Activated T-helper 17 cell treated with anti-CD3 and anti-CD28 coated beads, Interleukin-2, amount 50 U/mL, for 72 hours (primary cell): ENCODE measurements at places on chromosomes 2 and 18. TPM values are rescaled to one million over a fixed set of nuclear protein-coding genes. Genes with fewer than 3 reads are reported as not detected.

GRCh38 chr18:50401888-50402287, 27.0 kb downstream of the SKA1 start:
- no peaks in the 10 kb centered on the region for H3K36me3 ChIP-seq
- H3K27me3 ChIP-seq, result peaks cover 41% of the 10 kb centered on the region
- ATAC-seq, result no peak
- H3K4me1 ChIP-seq, result no peaks in the 10 kb centered on the region

The PLEKHH2 gene
- 1.3 TPM for total RNA-seq

DNA sequence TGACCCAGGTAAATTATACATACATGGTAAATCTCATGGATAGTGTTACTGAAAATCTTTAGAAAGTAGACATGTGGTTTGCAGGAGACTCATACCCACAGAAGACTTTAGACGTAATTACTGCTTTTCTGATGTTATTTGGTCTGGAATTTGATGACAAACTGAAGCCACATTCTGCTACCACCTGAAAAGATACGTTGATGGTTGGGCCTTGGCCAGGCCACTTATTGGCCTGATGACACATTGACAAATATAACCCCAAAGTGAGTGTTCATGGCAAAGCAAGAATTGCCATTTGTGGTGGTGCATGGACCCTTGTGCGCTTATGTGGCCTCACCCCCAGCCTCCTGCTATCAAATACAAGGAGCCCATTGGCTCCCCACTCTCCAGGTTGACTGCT, 155.6 kb downstream of the METTL4 start:
- peaks cover 17% of the 10 kb centered on the region for H3K27me3 ChIP-seq
- ATAC-seq, result no peak
- H3K4me1 ChIP-seq, result no peaks in the 10 kb centered on the region
- no peaks in the 10 kb centered on the region for H3K36me3 ChIP-seq
- no peak overlapping the region for H3K4me3 ChIP-seq

GRCh38 chr2:33130054-33130447, 183.3 kb downstream of the LTBP1 start:
- peaks cover 16% of the 10 kb centered on the region for H3K27me3 ChIP-seq
- ATAC-seq, result no peak
- H3K36me3 ChIP-seq, result no peaks in the 10 kb centered on the region
- H3K4me3 ChIP-seq, result no peak overlapping the region
- no peak overlapping the region for H3K27ac ChIP-seq

DNA sequence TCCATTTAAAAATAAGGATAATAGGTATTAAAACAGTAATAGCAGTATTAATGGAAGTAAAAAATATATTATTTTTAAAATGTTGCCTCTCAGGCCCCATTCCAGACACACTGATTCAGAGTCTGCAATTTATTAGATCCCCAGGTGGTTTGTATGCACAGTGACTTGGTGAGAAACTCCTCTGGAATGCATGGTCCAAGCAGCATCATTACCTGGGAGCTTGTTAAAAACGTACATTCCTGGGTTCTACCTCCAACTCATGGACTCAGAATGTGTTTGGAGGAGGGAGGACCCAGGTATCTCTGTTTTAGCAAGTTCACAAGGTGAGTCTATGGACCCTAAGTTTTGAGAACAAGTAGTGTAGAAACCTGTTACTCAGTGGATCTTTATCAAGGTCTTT, 95.6 kb downstream of the ITGA4 start:
- H3K4me1 ChIP-seq, result no peaks in the 10 kb centered on the region
- no peak for ATAC-seq
- no peak overlapping the region for H3K4me3 ChIP-seq
- H3K36me3 ChIP-seq, result no peaks in the 10 kb centered on the region
- no peaks in the 10 kb centered on the region for H3K27me3 ChIP-seq
- no peak overlapping the region for H3K27ac ChIP-seq

GRCh38 chr2:10007921-10008808, 35.2 kb upstream of the KLF11 start:
- H3K4me1 ChIP-seq, result no peaks in the 10 kb centered on the region
- no peaks in the 10 kb centered on the region for H3K36me3 ChIP-seq
- H3K27ac ChIP-seq, result no peak overlapping the region
- no peak for ATAC-seq

The CUL3 gene
- total RNA-seq, result 96.1 TPM

GRCh38 chr2:29761278-29761677, 160.1 kb downstream of the ALK start:
- H3K27me3 ChIP-seq, result peaks cover 13% of the 10 kb centered on the region
- H3K36me3 ChIP-seq, result no peaks in the 10 kb centered on the region
- no peak overlapping the region for H3K27ac ChIP-seq
- no peaks in the 10 kb centered on the region for H3K4me1 ChIP-seq
- no peak for ATAC-seq
- no peak overlapping the region for H3K4me3 ChIP-seq
